NCI-H69 (cell line): ENCODE measurements at places on chromosomes 3 and 15.

GRCh38 chr3:103052236-103052830 lies 617.5 kb downstream of the ZPLD1 start:
- no peak for DNase-seq

- DNase-seq: no peak
Observed at GRCh38 chr3:94734206-94734605, 671.3 kb downstream of the NSUN3 start.

- DNase-seq: no peak
Observed at GRCh38 chr3:66986406-66986805, 11.7 kb upstream of the KBTBD8 start.

- DNase-seq: peak; percentile 65
Observed at GRCh38 chr3:17258823-17259436, 374.2 kb downstream of the PLCL2 start.

GRCh38 chr3:119700269-119700919 lies 2.4 kb upstream of the CFAP91 start:
- DNase-seq: no peak

DNA sequence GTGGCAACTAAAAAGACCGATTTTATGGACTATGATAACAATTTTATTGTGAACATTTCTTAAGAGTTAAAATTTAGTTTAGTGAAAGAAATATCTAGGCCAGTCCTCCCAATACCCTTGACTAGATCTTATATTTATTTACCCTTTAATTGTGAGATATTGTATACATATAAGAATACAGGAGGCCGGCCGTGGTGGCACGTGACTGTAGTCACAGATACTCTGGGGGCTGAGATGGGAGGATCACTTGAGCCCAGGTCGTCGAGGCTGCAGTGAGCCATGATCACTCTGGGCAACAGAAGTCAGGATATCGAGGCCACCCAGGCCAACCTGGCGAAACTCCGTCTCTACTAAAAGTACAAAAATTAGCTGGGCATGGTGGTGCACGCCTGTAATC lies 756 bp upstream of the RMDN3 start:
- peak; percentile 58 for DNase-seq

GRCh38 chr15:89652131-89652530 lies 3.1 kb downstream of the KIF7 start:
- DNase-seq: no peak

DNA sequence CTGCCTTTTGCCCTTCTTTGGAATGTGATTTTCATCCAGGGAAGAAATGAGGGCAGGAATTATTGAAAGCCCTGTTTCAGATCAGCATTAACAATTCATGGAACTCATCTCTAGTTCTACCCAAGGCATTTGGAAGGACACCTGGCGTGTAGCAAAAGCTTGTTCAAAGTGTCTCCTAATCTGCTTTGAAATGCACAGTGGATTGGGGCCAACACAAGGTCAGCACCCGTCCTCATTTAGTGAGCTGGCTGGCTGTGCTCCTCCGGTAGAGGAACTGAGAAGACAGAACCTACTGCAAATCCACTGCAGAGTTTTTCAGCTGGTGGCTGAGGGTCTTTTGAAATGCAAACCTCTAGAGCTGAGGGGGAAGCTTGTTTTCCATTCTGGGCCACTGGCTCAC lies 141.6 kb upstream of the STT3B start:
- no peak for DNase-seq

DNA sequence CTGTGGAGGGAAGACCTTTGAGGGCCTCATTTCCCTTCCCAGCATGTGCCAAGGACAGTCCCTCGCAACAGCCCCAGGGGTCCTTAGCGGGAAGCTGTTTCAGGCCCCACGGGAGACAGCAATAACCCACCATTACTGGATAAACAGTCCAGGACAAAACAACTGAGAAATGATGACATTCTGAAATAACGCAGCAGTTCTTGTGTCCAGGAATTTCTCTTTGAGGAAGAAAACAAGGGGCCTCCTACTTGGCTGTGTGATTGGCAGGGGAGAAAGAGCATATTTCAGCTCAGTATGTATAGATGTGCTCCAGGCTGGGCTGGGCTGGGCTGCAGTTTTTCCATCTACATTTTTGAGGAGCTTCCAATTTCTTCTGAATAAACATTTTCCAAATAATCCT lies 82.2 kb upstream of the THBS1 start:
- no peak for DNase-seq

- DNase-seq: no peak
Observed at GRCh38 chr3:24156466-24156865, 211.4 kb downstream of the NR1D2 start.

DNA sequence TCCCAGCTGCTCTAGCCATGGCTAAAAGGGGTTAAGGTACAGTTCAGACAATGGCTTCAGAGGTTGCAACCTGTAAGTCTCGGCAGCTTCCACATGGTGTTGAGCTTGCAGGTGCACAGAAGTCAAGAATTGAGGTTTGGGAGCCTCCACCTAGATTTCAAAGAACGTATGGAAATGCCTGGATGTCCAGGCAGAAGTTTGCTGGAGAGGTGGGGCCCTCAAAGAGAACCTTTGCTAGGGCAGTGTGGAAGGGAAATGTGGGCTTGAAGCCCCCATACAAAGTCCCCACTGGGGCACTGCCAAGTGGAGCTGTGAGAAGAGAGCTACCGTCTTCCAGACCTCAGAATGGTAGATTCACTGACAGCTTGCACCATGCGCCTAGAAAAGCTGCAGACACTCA lies 73.7 kb downstream of the STT3B start:
- peak; percentile 0 for DNase-seq

GRCh38 chr15:63146684-63147083 lies 10.6 kb downstream of the RPS27L start:
- no peak for DNase-seq

DNA sequence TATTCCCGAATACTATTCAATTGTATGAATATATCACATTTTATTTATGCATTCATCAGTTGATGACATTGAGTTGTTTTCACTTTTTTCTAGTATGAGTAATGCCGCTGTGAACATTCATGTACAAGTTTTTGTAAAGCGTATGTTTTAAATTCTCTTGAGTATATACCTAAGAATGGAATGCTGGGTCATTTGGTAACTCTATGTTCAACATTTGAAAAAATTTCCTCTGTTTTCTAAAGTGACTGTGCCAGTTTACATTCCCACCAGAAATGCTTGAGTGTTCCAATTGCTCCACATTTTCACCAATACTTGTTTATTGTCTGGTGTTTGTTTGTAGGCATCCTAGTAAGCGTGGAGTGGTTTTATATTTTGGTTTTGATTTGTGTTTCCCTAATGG lies 144.5 kb downstream of the EPHA6 start:
- DNase-seq: no peak

GRCh38 chr3:158532099-158532734 lies 38.8 kb upstream of the MLF1 start:
- DNase-seq: peak; percentile 60

DNA sequence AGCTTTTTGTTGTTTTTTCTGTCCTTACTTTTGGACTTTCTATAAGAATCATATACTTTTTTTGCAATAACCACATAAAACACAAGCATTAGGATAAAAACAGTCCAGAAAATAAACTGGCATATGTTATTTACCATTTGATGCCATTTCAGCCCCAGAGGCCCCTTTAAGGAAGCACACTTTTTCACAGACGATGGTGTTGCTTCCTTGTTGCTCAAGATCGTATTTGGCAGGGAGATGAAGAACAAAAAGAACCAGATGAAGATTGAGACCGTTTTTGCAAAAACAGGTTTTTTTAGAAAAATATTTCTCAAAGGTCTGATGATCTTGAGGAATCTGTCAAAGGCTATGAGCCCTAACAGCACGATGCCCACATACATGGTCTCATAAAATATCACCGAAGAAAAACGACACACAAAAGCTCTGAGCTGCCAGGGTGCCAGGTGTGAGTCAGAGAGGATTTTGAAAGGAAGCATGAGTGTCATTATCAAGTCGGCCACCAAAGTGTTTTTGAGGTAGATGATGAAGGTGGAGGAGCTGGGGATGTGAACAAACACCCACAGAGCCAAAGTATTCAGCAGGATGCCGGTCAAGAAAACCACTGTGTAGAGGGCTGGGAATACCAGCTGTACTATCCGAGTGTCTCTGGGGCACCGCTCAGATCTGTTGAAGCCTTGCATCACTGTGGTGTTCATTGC lies 902 bp downstream of the P2RY13 start:
- DNase-seq: no peak

DNA sequence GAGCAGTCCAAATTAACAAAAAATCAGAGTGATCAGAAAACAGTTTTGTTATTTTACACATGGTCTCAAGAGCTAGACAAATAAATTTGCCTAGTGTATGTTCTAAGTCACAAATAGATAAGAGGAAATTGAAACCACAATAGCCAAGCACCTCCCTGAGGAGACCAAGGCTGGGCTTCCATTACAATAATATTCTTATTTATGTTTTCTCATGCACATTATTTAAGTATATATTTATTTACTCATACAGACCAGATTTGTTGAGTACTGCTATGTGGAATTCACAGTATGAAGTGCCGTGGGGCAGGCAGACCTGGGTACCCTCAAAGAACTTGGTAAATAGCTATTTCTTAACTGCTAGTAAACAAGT lies 242.3 kb upstream of the ICE2 start:
- no peak for DNase-seq

GRCh38 chr15:48416301-48416700 lies 85.1 kb downstream of the DUT start:
- DNase-seq: no peak

- DNase-seq: peak; percentile 39
Observed at GRCh38 chr3:42590989-42591756, 513 bp downstream of the SS18L2 start.

DNA sequence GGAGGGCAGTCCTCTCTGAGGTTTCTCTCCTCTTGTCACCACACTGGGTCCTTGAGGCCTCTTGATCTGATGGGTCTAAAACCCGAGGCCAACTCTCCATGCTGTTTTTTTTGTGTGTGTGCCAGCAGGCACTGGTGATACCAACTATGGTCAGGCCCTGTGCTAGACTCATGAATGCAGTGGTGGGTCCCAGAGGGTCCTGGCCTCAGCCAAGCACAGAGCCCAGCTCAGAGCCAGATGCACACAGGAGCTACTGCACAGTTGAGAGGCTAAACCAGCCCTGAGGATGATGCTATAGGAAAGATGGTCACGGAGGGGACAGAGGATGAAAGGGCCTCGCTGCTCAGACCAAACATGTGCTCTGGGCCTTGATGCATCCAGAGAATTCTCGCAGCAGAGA lies 33.5 kb downstream of the RAB6B start:
- no peak for DNase-seq

- no peak for DNase-seq
Observed at GRCh38 chr3:97765336-97765735, 778 bp downstream of the ARL6 start.

- no peak for DNase-seq
Observed at GRCh38 chr3:19901918-19902317, 32.1 kb downstream of the EFHB start.

GRCh38 chr3:183328823-183329222 lies 75.8 kb downstream of the B3GNT5 start:
- no peak for DNase-seq

GRCh38 chr3:10577486-10577885 lies 72.1 kb upstream of the ATP2B2 start:
- DNase-seq: no peak

DNA sequence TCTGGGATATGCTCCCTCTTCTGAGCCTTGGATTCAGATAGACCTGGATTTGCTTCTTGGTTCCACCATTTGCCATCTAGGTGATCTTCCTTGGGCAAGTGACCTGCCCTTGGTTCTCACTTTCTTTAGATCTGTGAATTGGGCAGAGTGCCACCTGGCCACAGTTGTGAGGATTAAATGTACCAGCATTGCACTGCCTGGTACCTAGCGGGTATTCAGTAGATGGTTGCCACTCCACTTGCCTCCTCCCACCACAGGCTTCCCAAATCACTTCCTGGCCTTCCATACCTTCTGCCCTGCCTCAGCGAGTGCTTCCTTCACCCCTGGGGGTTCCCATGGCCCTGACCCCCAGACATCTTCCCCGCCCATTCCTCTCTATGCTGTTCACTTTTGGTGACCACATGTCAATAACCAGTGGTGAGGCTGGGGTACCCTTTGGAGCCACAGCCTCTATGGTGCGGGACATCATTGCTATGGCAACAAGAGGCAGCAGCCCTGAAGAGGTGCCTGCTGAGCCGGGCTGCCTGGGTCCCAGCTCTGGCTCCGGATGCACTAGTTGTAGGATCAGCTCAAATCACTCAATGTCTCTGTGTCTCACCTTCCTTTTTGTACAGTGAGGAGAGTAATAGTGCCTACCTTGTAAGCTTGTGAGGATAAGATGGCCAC lies 40.5 kb downstream of the CMTM7 start:
- DNase-seq: no peak

GRCh38 chr3:57133157-57133556 lies 32.0 kb downstream of the IL17RD start:
- peak; percentile 8 for DNase-seq

GRCh38 chr3:4900298-4900697 lies 78.9 kb upstream of the BHLHE40 start:
- no peak for DNase-seq

- no peak for DNase-seq
Observed at GRCh38 chr3:79737530-79737929, 30.3 kb downstream of the ROBO1 start.

DNA sequence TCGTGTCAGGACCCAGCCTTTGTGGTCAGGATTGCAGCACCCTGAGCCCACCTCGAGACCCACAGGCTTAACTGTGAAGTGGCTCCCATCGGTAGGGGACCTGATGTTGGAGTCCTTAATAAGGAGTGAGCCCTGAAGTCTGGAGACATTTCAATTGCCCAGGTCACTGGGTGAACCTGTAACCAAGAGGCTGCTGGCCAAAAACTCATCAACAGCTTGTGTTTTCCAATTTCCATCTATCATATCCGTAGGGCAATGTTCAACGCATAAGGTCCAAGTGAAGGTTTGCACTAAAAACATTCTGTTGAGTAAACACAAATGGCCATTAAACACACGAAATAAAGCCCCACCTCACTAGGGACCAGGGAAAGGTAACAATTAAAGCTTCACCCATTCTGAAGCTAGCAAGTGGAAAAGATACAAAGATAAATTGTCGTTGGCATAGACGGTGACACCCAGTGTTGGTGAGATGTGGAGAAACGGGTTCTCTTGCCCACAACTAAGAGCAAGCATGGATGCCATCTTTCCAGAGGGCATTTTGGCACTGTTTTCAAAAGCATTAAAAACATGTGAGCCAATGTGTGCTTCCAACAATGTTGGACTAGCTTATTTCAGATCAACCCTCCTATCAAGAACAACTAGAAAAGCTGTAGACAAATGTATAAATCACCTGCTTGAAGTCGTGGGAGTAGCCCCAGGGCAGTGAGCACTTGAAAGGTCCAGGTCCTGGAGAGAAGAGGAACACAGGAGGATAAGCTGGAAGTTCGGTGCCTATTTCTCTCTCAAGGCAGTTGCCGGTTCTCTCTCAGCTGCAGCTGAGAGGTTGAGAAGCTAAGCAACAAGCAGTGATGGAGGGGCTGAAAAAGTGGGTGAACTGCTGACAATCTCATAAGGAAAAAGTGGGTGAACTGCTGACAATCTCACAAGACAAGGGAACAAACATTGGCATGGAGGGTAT lies 56.3 kb upstream of the PCSK6 start:
- peak; percentile 52 for DNase-seq

GRCh38 chr3:184117636-184118035 lies 17.5 kb upstream of the EIF2B5 start:
- peak; percentile 66 for DNase-seq
